Renal cortical epithelial cell (primary cell): ENCODE measurements at places on chromosomes 4 and X. TPM values are rescaled to one million over a fixed set of nuclear protein-coding genes. Genes with fewer than 3 reads are reported as not detected.

The EDNRA gene
- total RNA-seq: 1.3 and 3.3 TPM in 2 replicates

- DNase-seq: no peak
Measured at GRCh38 chrX:9311421-9312160, 153.3 kb upstream of the TBL1X start.

DNA sequence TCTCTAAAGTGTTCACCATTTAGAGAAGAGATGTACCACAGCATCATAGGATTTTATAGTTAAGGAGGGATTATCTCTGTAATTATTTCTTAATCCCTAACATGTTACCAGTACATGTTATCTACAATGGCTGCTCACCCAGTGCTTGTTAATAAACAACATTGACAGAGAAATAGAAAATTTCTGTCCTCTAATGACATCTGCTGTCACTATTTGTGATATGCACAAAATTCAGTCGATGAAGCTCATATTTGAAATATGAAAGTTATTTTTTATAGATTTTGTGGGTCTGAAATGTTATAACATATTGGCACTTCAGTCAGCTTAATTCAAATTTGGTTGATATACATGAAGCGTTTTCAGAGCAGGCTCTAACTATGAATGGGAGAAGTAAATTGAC, 48.8 kb upstream of the GRXCR1 start:
- DNase-seq: no peak

DNA sequence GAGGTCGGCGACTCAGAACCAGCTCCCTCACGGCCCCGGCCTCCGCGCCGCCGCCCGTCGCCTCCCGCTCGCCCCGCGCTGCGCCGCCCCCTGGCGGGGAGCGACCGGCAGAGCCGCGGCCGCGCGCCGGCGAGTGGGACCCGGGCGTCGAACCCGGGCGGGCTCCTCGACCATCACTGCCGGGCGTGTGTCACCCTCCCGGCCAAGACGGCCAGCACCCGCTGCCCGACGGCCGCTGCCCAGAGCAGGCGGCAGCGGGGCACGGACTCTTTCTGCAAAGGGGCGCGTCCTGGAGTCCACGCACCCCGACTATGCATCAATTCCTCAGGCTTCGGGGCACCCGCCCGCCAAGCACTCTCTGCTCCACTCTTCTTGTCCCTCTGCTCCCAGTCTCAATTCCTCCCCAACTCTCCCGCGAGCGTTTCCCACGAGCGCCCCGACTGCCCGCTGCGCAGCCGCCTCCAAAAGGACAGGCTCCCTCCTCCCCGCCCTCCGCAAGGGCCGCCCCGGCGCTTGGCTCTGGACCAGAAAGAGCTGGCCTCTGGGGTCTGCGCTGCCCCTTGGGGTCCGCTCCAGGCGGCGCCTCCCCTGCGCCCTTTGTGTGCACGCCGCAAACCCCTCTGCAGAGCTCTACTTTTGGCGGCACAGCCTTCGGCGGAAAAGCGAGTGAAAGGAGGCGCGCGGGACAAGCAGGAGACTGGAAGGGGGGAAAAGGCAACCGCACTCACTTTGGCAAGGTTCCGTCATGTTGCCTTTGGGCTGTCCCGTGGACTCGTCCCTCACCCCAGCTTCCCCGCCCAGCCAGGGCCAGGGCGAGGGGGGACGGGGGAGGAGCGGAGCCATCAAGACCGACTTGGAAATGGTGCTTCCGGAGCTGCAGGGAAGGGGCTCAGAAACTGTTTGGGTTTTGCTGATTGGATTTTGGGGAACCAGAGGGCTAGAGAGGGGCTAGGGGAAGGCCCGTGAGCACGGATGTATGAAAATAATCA, 1.0 kb downstream of the PDE5A start:
- no peak for DNase-seq

GRCh38 chrX:1486177-1486576, 33.5 kb upstream of the ASMTL start:
- DNase-seq: no peak

The PHKA2 gene
- 6.3 and 15.3 TPM in 2 replicates for total RNA-seq

DNA sequence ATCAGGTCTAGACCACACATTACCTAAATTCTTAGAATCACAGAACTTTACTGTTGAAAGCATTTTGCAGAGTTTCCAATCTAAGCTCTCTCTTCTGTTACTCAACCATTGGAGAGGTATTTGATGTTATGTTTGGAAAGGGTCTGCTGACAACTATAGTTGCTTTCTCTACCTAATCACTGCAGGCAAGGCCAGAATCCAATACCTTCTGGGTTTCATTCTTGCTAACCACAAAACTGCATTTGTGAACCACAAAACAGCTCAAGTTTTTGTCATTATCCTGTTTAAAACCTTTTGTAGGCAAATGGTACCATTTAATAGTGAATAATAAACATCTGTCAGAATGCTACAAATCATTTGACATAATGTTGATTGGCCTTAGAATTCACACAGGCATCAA, 380.1 kb downstream of the GASK1B start:
- DNase-seq: peak; percentile 13

DNA sequence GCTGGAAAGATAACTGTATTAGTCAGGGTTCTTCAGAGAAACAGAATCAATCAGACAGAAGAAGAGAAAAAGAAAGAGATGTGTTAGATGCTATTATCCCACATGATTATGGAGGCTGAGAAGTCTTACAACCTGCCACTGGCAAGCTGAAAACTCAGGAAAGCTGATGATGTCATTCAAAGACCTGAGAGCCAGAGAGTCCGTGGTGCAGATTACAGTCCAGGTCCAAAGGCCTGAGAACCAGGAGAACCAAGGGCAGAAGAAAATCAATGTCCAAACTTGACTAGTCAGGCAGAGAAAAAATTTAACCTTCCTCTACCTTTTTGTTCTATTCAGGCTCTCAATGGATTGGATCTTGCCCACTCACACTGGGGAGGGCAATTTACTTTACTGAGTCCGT, 172.5 kb downstream of the QDPR start:
- DNase-seq: no peak

GRCh38 chr4:107799669-107800450, 24.9 kb upstream of the SGMS2 start:
- no peak for DNase-seq

GRCh38 chrX:56800801-56801200, 71.8 kb downstream of the NBDY start:
- DNase-seq: no peak

The DEFB131A gene
- not detected in 2 replicates for total RNA-seq

The IBSP gene
- not detected in 2 replicates for total RNA-seq

The CITED1 gene
- not detected in 2 replicates for total RNA-seq

- DNase-seq: no peak
Measured at GRCh38 chr4:15089979-15090378, 87.7 kb downstream of the CPEB2 start.

- DNase-seq: peak; percentile 88
Measured at GRCh38 chrX:31580726-31581125, 508.9 kb upstream of the FTHL17 start.

The UBA1 gene
- 150 and 280 TPM in 2 replicates for total RNA-seq

The HSPA4L gene
- total RNA-seq: 18.6 and 40.7 TPM in 2 replicates

The DDIT4L gene
- total RNA-seq: 3.9 and 8.2 TPM in 2 replicates

GRCh38 chr4:128322311-128322710, 34.7 kb upstream of the PGRMC2 start:
- DNase-seq: peak; percentile 52

- no peak for DNase-seq
Measured at GRCh38 chrX:68841251-68842049, 12.6 kb downstream of the EFNB1 start.

The ANKRD50 gene
- 20.1 and 55.4 TPM in 2 replicates for total RNA-seq

The GSX2 gene
- not detected in 2 replicates for total RNA-seq

The RHOXF2 gene
- not detected in 2 replicates for total RNA-seq

DNA sequence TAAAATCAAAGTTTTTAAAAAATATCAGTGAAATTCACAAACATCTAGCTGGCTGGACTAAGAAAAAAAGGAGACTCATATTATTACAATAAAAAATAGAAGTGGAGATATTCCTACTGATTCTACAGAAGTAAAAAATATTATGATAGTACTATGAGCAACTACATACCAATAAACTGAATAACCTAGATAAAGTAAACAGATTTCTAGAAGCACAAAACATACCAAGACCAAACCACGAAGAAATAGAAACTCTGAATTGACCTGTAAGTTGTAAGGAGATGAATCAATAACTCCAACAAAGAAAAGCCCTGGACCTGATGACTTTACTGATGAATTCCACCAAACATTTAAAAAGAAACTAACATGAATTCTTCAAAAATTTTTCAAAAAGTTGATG, 867.3 kb downstream of the PCDH18 start:
- peak; percentile 8 for DNase-seq

DNA sequence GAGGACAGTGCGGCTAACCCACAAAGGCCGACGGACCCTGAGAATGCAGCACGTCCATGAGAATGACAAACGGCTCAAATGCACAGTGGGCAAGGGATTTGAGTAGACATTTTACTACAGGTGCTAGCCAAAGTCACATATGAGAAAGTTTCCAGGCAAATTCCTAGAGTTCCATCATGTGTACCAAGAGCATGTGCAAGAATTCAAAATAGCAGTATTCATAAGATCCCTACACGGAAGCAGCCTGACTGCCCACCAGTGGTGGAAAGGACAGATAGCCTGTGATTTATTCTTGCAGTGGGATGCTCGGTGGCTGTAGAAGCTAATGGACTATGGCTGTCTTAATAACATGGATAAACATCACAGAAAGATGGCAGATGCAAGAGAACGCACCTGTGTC, 68.0 kb downstream of the RGS12 start:
- DNase-seq: peak; percentile 38

The SFRP2 gene
- total RNA-seq: 3.3 TPM in 1 of 2 replicates, not detected in the other

The FATE1 gene
- total RNA-seq: not detected in 2 replicates

The SLITRK2 gene
- total RNA-seq: 0.10 and 0.17 TPM in 2 replicates
